ENCODE measurements at places on chromosomes 3 and 15.

GRCh38 chr3:43539321-43539720 is 82.5 kb downstream of the ANO10 start:
- DNase-seq, result no peak

DNA sequence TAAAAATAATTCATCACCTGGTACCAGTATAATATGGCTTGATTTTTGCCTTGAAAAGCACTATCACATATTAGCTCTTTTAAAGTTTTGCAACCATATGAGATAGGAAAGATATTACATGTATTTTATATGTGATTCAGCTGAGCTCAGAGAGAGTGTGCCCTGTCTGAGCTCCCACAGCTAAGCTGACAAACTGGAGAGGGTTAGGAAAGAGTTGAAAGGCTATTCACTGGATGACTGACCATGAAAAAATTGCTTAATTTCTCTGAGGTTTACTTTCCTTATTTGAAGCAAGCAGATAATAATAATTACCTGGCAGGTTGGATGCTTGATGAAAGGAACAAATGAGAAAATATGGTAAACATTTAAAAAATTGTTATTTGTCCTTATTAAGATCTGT is 97.4 kb upstream of the CCDC80 start:
- no peak for DNase-seq

- no peak for DNase-seq
Observed at GRCh38 chr3:12356175-12356574, 67.3 kb downstream of the PPARG start.

GRCh38 chr3:38829404-38829803 is 13.4 kb upstream of the SCN10A start:
- peak; percentile 78 for DNase-seq

- no peak for DNase-seq
Observed at GRCh38 chr3:123349566-123350435, 99.1 kb downstream of the ADCY5 start.
